ENCODE measurements at places on chromosomes 5 and 9.
A peak's percentile ranks its signal among the peaks of the same experiment; 100 is the strongest.

DNA sequence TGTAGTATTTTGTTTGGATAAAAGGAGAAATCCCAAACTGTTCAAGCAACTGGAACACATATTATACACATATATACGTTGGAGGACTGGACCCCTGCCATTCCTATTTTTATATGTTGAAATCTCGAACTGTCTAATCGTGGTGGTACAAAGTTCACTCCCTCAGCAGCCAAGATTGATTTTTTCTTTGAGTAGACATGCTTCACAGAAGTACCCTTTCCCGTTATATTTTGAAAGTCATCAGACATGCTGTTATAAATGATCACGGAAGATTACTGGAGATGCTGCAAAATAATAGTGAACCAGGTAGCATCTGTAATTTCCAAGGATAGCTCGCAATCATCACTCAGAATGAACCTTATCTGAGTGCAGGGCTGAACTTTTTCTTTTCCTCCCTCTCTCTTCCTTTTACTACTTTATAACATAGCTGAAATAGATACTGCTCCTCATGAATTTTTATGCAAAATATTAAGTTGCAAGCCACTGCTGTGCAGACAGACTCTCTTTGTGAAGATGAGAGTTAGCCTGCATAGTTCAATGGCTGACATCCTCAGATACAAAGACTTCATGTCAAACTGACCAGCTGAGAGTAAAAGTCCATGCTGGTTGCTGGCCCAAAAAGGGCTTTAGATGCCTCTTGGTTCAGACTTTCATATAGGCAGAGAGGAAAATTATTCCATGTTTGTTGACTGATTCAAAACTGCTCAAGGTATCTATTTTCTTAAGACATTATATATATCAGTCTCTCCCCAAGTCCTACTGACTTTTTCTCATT lies 451.9 kb downstream of the TMEM38B start:
- DNase-seq = no peak

DNA sequence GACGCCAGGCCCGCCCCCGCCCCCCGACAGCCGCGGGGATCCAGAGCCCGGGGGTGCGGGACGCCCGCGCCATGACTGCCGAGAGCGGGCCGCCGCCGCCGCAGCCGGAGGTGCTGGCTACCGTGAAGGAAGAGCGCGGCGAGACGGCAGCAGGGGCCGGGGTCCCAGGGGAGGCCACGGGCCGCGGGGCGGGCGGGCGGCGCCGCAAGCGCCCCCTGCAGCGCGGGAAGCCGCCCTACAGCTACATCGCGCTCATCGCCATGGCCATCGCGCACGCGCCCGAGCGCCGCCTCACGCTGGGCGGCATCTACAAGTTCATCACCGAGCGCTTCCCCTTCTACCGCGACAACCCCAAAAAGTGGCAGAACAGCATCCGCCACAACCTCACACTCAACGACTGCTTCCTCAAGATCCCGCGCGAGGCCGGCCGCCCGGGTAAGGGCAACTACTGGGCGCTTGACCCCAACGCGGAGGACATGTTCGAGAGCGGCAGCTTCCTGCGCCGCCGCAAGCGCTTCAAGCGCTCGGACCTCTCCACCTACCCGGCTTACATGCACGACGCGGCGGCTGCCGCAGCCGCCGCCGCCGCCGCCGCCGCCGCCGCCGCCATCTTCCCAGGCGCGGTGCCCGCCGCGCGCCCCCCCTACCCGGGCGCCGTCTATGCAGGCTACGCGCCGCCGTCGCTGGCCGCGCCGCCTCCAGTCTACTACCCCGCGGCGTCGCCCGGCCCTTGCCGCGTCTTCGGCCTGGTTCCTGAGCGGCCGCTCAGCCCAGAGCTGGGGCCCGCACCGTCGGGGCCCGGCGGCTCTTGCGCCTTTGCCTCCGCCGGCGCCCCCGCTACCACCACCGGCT lies 1.0 kb downstream of the FOXE1 start:
- DNase-seq = no peak

DNA sequence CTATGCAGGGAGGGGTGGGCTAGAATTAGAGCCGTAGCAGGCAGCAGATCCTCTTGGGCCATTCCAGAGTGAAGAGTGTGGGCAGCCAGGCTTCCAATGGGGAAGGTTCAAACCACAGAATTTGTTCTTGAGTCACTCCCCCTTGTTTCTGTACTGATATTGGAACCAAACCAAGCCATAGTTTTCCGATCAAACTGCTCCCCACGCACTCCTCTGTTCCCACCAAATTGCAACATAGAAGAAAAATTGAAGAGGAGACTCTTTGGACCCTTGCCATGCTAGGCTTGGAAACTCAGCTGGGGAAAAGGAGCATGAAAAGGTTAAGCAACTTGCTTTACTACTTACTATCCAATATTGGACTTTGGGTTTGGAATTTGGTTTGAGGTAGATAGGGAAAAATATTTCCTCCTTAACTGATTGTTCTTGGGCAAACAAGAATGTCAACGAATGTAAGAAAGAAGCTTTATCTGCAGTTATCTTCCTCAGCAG lies 165.8 kb upstream of the NR3C1 start:
- DNase-seq = peak; percentile 40

DNA sequence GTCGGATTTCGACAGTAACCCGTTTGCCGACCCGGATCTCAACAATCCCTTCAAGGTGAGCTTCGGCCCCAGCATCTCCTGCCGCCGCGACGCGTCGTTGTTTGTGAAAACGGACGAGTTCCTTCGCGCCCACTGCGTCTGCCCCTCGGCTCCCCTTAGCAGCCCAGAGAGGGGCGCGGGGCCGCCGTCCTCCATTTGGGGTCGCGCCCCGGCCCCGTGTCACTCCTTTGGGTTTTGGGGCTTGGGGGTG lies 182 bp downstream of the SCAMP1 start:
- no peak for DNase-seq

- no peak for DNase-seq
Measured at GRCh38 chr9:2919347-2919746, 75.5 kb upstream of the PUM3 start.

GRCh38 chr5:150301901-150302300 lies 804 bp downstream of the ARSI start:
- peak; percentile 30 for DNase-seq

DNA sequence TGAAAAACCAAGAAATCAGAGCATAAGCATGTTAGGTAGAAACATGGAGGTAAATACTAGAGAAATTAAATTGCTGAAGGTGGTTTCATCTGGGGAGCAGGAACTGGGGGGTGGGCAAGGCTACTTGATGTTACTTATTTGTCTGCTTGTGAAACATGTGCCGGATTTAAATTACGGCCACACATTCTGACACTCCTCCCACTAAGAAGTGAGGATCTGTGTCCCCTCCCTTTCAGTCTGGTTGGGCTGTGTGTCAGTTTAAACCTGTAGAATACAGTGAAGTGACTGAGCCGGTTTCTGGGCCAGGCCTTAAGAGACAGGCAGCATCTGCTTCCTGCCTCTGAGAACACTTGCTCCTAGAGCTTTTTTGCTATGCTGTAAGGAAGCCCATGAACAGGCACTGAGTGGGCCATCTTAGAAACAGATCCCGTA lies 2.3 kb upstream of the IARS1 start:
- no peak for DNase-seq
